ENCODE measurements at places on chromosomes 6 and 20.

GRCh38 chr20:45589725-45590124 lies 10.6 kb upstream of the WFDC8 start:
- DNase-seq = no peak

GRCh38 chr6:39769012-39769411 lies 23.2 kb upstream of the DAAM2 start:
- no peak for DNase-seq

- DNase-seq = no peak
These were observed 133.3 kb upstream of the AGPAT4 start for GRCh38 chr6:161407115-161407514.

GRCh38 chr6:39590871-39591393 lies 134.3 kb downstream of the KIF6 start:
- DNase-seq = no peak

DNA sequence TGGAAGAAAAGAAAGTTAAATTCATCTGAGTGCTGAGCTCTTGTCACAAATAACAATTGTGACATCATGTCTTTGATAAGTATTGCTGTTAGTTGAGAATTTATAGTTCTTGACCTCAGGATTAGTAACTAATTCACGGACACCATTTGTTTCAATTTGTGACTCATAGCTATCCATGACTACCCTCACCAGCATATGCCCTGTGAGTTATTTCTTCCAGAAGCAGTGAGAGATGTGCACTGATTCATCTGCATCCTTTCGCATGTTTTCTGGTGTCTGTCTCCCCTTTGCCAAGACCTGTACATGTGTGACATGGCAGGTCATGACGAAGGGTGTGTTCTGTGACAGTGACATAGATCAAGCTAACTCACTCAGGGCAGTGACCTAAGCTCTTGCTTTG lies 86.9 kb downstream of the SOBP start:
- DNase-seq = no peak

DNA sequence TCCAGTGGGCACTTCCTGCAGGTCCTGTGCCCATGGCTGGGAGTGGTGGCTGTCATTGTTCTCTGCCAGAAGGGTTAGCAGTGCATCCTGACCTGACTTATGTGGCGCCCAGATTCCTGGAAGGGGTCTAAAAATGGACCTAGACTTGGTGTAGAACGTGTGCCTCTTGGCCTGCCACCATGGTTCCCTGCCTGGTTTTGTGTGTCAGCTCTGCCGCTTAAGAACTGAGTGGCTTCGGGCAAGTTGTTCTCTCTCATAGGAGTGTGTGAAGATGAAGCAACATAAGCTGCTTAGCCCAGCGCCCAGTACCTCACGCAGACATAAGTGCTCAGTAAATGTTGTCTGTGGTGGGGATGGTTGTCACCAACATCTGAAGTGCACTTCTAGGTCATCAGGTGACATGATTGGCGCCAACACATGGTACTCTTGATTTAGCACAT lies 52.1 kb downstream of the PTPN1 start:
- no peak for DNase-seq
